Suprapubic skin (tissue), 4 donors: ENCODE measurements at places on chromosomes 2 and 18. TPM values are rescaled to one million over a fixed set of nuclear protein-coding genes. Genes with fewer than 3 reads are reported as not detected.

ALK gene
- total RNA-seq, result 0.32 TPM

SLC30A3 gene
- total RNA-seq, result not detected

DNA sequence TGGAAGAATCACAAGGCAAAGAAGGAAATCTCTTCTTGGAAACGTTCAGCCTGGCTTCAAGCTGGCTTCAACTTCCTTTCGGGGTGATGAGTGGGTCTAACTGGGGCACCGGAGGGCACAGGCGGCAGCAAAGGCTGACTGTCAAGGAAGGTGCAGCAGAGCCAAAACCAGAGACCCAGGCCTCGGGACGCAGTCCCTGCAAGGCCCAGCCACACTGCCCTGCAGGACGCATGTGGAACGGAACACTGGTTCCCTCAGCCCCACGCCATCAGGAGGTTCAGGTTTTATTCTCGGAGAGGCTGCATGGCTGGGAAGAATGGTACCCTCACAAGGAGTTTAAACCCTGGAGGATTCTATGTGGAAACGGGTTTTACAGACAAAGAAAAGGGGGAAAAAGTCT is 165.5 kb downstream of the HDAC4 start:
- H3K36me3 ChIP-seq, result no peaks in the 10 kb centered on the region
- DNase-seq, result peak; percentile 51
- H3K27ac ChIP-seq, result no peak overlapping the region

CXCR4 gene
- total RNA-seq, result 5.8 TPM

- H3K4me3 ChIP-seq, result no peak overlapping the region
- DNase-seq, result no peak
- H3K27ac ChIP-seq, result no peak overlapping the region
- H3K4me1 ChIP-seq, result no peaks in the 10 kb centered on the region
- no peaks in the 10 kb centered on the region for H3K36me3 ChIP-seq
Measured at GRCh38 chr2:151767536-151767935, 33.3 kb upstream of the NEB start.

LIMS4 gene
- total RNA-seq, result not detected

DNA sequence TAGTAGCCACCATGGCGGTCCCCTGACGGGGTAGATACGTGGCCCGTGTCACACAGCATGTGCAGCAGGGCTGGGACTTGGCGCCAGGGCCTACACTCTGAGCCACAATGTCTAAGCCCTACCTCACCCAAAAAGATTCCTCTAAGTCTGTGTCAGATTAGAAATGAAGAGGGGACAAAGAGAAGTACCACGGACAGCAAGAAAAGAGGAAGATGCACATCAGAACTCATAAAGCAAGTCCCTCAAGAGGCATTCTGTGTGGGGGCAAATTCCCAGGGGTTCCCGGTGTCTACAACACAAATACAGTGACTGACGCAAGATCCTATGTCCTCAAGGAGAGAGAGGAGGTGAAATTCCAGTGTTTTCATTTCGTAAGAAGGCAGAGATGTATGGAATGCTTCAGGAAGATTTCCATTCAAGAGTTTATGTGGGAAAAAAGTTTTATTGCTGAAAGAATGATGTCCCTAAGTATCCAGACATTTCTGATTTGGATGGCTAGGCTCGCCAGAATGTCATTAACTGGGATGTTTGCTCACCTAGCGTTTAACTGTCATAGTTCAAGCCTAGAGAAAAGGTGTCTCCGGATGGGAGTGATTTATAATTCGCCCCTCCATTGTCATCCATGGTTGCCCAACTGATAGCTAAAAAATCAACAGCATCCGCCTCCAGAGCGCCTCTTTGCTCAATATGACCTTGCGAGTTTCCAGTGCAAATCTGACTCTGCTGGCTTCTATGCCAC is 75.6 kb upstream of the CHMP1B start:
- no peak for DNase-seq
- H3K4me3 ChIP-seq, result no peak overlapping the region
- H3K36me3 ChIP-seq, result no peaks in the 10 kb centered on the region
- H3K27ac ChIP-seq, result no peak overlapping the region
- no peaks in the 10 kb centered on the region for H3K27me3 ChIP-seq

DNA sequence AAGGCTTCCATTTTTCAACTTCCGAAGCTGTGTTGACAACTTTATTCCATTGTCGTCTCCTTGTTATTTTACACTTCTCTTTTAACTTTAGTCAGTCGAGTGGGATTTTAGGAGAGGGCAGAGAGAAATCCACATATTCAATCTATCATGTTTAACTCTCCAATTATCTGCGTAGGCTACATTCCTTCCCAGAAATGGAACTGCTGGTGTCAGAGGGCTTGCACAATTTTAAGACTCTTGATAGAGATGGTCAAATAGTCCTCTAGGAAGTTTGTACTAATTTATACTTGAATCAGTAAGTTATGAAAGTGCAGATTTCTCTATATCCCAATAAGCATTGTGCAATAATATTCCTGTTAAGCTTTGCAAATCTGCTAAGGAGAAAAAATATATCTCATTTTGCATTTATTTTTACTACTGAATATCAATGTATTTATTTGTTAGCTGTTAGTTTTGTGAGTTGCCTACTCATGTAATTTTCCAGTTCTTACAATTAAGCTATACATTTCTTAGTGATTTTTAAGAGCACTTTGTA is 95.6 kb downstream of the CYP26B1 start:
- no peaks in the 10 kb centered on the region for H3K27me3 ChIP-seq
- no peaks in the 10 kb centered on the region for H3K4me1 ChIP-seq
- H3K36me3 ChIP-seq, result no peaks in the 10 kb centered on the region
- no peak overlapping the region for H3K4me3 ChIP-seq
- no peak for DNase-seq

SLC5A7 gene
- total RNA-seq, result not detected

DNA sequence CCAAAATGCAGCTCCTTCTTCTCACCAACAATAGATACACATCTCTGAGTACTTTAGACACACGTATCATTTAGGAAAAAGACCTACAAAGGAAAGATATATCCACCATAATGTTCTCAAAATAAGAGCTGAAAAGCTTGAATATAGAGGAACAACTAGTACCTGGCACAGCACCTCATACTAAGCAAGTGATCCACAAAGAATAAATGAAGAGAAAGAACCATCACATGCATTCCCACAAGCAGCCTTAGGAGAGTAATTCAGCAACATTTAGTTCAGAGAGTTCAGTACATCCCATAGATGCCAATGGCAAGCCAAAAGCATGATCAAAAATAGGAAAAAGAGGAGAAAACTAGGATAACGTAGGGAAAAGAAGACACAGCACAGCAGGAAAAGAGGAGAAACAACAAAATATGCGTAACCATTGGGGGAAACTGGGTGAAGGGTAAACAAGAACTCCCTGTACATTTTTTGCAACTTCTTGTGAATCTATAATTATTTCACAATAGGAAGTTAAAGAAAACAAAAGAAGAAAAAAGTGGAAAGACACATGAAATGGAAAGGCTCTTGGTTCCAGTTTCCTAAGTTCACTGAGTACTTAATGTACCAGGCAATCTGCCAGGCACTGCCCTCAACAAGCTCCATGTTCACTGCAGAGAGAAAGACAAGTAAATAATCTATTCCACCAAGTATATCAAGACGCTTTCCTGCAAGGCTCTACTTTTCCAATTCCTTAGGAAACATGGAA is 22.3 kb downstream of the CLASP1 start:
- no peak for DNase-seq
- peaks cover 10% of the 10 kb centered on the region for H3K4me1 ChIP-seq
- H3K36me3 ChIP-seq, result no peaks in the 10 kb centered on the region
- H3K4me3 ChIP-seq, result no peak overlapping the region
- H3K27me3 ChIP-seq, result no peaks in the 10 kb centered on the region

- H3K4me3 ChIP-seq, result no peak overlapping the region
- peak overlapping the region; percentile 33 for H3K27ac ChIP-seq
- H3K36me3 ChIP-seq, result no peaks in the 10 kb centered on the region
- DNase-seq, result no peak
Measured at GRCh38 chr2:227415538-227416424, 28.0 kb upstream of the SCYGR1 start.

GRCh38 chr2:9378433-9379390 is 44.6 kb downstream of the ITGB1BP1 start:
- no peak overlapping the region for H3K4me3 ChIP-seq
- DNase-seq, result peak; percentile 89
- peaks cover 46% of the 10 kb centered on the region for H3K36me3 ChIP-seq
- no peaks in the 10 kb centered on the region for H3K27me3 ChIP-seq

- H3K27me3 ChIP-seq, result no peaks in the 10 kb centered on the region
- no peaks in the 10 kb centered on the region for H3K36me3 ChIP-seq
- no peak overlapping the region for H3K27ac ChIP-seq
- no peak overlapping the region for H3K4me3 ChIP-seq
Measured at GRCh38 chr2:222946700-222947287, 86.0 kb downstream of the ACSL3 start.

DNA sequence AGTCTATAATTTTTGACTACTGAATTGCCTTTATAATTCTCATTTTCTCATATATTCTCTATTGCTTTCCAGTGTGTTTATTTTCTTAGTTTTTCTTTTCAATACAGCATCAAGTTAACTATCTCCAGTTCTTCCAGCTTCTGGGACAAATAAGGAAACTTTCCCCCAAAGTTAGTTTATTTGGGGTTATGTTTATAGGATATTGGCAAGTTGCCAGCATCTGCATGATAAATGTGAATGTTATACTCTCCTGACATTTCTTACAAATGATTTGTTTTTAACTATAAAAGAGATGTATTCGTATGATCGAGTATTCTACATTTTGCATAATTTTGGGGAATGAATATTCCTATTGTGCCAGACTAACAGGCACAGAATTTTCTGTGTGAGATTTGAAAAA is 140.6 kb upstream of the KCNJ3 start:
- H3K36me3 ChIP-seq, result no peaks in the 10 kb centered on the region
- no peak for DNase-seq
- no peaks in the 10 kb centered on the region for H3K27me3 ChIP-seq
- H3K27ac ChIP-seq, result no peak overlapping the region
- no peaks in the 10 kb centered on the region for H3K4me1 ChIP-seq
- no peak overlapping the region for H3K4me3 ChIP-seq

- no peaks in the 10 kb centered on the region for H3K27me3 ChIP-seq
- no peak overlapping the region for H3K4me3 ChIP-seq
- H3K36me3 ChIP-seq, result no peaks in the 10 kb centered on the region
- no peak overlapping the region for H3K27ac ChIP-seq
Measured at GRCh38 chr2:215699700-215700538, 264.1 kb upstream of the FN1 start.

GRCh38 chr2:176280867-176281658 is 11.8 kb downstream of the MTX2 start:
- no peak for DNase-seq
- no peaks in the 10 kb centered on the region for H3K4me1 ChIP-seq
- no peak overlapping the region for H3K4me3 ChIP-seq
- H3K27me3 ChIP-seq, result no peaks in the 10 kb centered on the region
- H3K27ac ChIP-seq, result no peak overlapping the region

GRCh38 chr18:11005528-11005927 is 143.8 kb downstream of the PIEZO2 start:
- H3K36me3 ChIP-seq, result no peaks in the 10 kb centered on the region
- H3K4me1 ChIP-seq, result peaks cover 7% of the 10 kb centered on the region
- peak; percentile 66 for DNase-seq
- H3K27ac ChIP-seq, result no peak overlapping the region
- H3K4me3 ChIP-seq, result no peak overlapping the region
- H3K27me3 ChIP-seq, result no peaks in the 10 kb centered on the region

GRCh38 chr2:153488072-153488471 is 9.5 kb upstream of the RPRM start:
- H3K27ac ChIP-seq, result no peak overlapping the region
- H3K4me1 ChIP-seq, result peaks cover 9% of the 10 kb centered on the region
- no peaks in the 10 kb centered on the region for H3K27me3 ChIP-seq
- no peak for DNase-seq
- H3K4me3 ChIP-seq, result no peak overlapping the region

GPR17 gene
- total RNA-seq, result 0.52 TPM

CIB4 gene
- total RNA-seq, result not detected

IHH gene
- 0.23 TPM for total RNA-seq

DNA sequence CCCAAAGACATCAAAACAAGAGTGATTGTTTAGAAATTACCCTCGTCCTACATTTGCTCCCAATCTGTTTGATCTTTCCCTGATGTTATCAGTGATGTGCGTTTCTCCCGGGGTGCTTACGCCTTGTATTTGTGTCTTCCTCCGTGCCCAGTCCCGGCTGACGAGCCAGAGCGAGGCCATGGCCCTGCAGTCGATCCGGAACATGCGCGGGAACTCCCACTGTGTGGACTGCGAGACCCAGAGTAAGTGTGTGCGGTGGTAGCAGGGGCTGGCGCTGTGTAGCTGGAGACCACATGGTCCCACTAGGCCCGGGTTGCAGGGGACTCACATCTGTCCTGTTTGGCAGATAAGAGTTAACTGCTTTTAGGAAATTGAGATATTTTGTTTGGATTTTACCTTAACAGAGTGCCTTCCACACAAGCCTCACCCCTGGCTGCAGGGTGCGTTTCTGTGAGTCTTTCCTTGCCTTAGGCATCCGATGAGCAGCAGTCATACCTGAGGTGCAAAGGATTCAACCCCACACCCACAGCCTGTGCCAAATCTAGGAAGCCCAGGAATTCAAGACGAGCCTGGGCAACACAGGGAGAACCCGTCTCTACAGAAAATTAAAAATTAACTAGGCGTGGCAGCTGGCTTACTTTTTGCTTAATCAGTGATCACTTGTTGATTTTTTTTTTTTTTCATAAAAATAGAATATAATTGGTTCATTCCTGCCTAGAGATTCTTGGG is 127.4 kb downstream of the GBX2 start:
- H3K4me3 ChIP-seq, result no peak overlapping the region
- H3K36me3 ChIP-seq, result peaks cover 34% of the 10 kb centered on the region
- H3K4me1 ChIP-seq, result peaks cover 3% of the 10 kb centered on the region
- no peak for DNase-seq
- H3K27ac ChIP-seq, result no peak overlapping the region

DNA sequence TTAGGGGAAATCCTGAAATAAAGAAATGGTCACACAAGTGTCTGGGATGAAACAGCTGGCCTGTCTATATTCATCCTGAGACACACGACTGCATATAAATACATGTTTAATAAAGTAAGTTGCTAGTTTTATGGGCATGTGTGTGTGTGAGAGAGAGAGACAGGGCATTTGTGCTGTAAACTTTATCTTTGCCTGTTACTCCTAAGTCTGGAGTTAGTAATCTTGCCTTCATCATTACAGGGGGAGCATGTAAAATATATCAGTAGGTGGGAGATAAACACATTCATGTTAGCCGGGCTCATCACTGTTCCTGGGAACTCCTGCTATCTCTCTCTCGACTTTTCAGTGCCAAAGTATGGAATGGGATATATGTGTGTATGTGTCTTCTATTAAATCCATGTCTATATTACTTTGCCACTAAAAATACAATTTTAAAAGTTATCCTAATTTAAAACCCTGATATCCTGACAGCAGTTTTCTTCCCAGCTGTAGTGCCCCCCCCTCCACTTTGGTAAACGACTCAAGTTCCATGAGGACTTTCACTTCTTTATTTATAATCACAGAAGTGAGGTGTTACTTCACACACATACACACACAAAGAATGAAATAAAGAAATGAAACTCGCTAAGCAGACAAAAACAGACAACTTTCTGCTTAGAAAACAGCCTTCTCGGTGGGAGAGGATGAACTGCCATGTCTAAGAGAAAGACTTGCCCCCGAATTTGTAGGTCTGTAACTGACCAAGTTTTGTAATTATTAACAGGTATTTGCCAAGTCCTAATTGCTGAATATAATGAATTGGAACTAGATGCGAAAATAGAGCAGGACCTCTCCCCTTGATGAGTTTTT is 947 bp downstream of the ZEB2 start:
- peak overlapping the region; percentile 98 for H3K27ac ChIP-seq
- no peaks in the 10 kb centered on the region for H3K36me3 ChIP-seq
- H3K4me3 ChIP-seq, result peak overlapping the region; percentile 72
- DNase-seq, result no peak
- H3K27me3 ChIP-seq, result peaks cover 84% of the 10 kb centered on the region

ALPP gene
- total RNA-seq, result not detected

- no peaks in the 10 kb centered on the region for H3K27me3 ChIP-seq
- H3K4me3 ChIP-seq, result no peak overlapping the region
- H3K27ac ChIP-seq, result no peak overlapping the region
- H3K4me1 ChIP-seq, result no peaks in the 10 kb centered on the region
Measured at GRCh38 chr2:31113765-31114164, 24.5 kb downstream of the GALNT14 start.
